ENCODE measurements at places on chromosomes 3 and 15. TPM values are rescaled to one million over a fixed set of nuclear protein-coding genes. Genes with fewer than 3 reads are reported as not detected.

Gene GOLGA8Q
- 0.15 TPM for polyA plus RNA-seq

Gene CD200
- polyA plus RNA-seq = 0.05 TPM

Gene RFC4
- polyA plus RNA-seq = 22.8 TPM

Gene PCCB
- 46.9 TPM for polyA plus RNA-seq

Gene DNASE1L3
- 2.1 TPM for polyA plus RNA-seq

Gene CHRNA5
- polyA plus RNA-seq = 10.0 TPM

Gene RAB43
- 12.3 TPM for polyA plus RNA-seq

Measured in keratinocyte (primary cell).